Glutamatergic neuron (in vitro differentiated cells): ENCODE measurements at places on chromosomes 4 and X.

GRCh38 chr4:70629469-70630090 lies 1.0 kb downstream of the ENAM start:
- no peak for DNase-seq

DNA sequence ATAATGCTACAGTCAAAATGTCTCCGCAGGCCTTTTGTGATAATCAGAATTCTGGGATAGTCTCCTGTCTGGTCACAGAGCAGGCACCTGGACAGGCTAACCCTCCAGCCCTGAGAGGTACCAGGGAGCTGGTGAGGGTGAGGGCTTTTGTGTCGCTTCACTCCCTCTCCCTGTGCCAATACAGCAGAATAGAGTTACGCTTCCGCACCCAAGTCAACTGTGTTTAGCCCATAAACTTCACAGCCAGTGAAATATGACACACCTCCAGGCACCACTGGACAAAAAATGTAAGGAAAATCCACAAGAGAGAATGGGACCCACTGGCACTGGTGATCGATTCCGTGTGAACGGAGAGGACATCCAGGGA lies 1.3 kb downstream of the GAK start:
- no peak for DNase-seq

- no peak for DNase-seq
Observed at GRCh38 chr4:116215622-116216021, 869.8 kb downstream of the TRAM1L1 start.

- DNase-seq = no peak
Observed at GRCh38 chr4:88452912-88453311, 4.0 kb upstream of the HERC5 start.

GRCh38 chrX:119646515-119646914 lies 40.3 kb upstream of the NKRF start:
- DNase-seq = no peak

GRCh38 chrX:103343105-103343504 lies 13.1 kb downstream of the TCEAL7 start:
- DNase-seq = peak; percentile 25

DNA sequence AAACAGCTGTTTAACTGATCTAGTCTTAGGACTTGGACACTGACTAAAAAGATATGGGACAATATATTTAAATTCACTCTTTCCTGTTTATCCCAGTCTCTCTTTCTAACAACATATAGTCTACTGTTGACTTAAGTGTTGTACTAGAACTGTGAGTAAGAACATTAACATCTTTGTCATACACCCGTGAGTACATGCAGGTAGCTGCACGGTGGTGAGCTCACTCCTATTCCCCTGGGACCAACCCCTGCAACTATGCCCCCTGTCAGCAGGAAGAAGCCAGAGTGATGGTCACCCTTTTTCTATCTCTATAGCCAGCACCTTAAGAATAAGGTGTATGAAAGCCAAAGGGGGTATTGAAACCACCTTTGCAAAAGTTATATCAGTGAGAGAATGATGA lies 17.6 kb downstream of the TBL1X start:
- DNase-seq = no peak

DNA sequence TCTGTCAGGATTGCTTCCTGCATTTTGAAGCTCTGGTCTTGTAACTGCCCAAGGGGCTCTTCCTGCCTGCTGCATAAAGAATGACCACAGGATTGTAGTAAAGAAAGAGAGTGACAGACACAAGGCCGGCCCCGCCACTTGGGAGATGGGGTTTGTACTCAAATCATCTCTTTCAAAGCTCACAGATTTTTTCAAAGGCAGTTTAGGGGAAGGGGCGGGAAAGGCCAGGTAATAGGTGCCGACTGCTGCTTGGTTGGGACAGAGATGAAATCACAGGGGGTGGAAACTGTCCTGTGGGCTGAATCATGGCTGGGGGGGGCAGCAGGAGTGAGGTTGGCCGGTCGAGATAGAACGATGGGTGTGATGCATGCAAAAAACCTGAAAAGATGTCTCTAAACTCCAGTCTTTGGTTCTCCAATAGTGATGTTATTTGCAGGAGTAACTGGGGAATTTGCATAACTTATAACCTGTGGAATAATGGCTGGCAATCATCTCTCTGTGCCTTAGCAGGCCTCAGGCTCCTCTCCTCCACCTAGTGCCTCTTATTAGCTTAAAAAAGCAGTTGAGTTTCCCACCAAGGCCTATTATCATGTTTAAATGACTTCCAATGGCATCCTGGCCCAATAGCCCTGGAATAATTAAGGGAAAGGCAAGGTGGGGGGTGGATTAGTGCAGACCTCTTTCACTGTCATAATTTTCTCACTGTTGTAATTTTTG lies 778.4 kb upstream of the FRG1 start:
- no peak for DNase-seq

- peak; percentile 83 for DNase-seq
Observed at GRCh38 chr4:167021545-167022155, 212.6 kb downstream of the SPOCK3 start.

DNA sequence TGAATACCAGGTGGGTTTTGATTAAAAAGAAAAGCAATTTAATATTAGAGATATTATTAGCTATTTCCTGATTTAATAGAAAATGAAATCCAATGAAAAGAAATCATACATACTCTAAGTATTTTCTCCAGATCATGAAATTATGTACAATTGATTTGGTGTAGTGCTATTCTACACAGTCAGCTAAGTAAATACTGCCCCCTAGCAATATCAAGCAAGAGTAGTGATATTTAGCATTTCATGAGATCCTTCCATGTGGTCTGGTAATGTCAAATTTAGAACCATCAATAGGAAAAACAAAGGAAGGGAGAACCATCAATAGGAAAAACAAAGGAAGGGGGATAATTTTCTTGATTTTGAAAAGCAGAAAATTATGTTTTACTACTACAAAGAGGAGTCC lies 114.6 kb downstream of the TBCK start:
- no peak for DNase-seq

- no peak for DNase-seq
Observed at GRCh38 chr4:95294321-95294720, 254.5 kb downstream of the UNC5C start.

DNA sequence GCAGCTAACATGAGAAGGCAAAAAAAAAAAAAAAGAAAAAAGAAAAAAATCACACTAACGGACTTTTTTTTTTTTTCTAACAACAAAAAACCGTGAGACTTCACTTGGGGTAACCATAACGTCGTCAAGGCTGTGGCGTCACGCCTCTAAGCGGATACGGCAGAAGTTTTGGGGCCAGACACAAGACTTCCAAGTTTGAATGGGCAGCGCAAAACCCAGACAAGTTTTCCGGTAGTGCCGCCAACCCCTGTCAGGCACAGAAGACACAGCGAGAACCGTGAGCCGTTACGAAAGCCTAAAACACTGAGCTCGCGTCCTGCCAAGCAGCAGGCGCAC lies 556 bp upstream of the SMARCA5 start:
- DNase-seq = no peak

- DNase-seq = no peak
Observed at GRCh38 chrX:133771086-133771646, 214.2 kb downstream of the GPC3 start.

- DNase-seq = no peak
Observed at GRCh38 chrX:30504309-30504708, 73.3 kb downstream of the TASL start.

DNA sequence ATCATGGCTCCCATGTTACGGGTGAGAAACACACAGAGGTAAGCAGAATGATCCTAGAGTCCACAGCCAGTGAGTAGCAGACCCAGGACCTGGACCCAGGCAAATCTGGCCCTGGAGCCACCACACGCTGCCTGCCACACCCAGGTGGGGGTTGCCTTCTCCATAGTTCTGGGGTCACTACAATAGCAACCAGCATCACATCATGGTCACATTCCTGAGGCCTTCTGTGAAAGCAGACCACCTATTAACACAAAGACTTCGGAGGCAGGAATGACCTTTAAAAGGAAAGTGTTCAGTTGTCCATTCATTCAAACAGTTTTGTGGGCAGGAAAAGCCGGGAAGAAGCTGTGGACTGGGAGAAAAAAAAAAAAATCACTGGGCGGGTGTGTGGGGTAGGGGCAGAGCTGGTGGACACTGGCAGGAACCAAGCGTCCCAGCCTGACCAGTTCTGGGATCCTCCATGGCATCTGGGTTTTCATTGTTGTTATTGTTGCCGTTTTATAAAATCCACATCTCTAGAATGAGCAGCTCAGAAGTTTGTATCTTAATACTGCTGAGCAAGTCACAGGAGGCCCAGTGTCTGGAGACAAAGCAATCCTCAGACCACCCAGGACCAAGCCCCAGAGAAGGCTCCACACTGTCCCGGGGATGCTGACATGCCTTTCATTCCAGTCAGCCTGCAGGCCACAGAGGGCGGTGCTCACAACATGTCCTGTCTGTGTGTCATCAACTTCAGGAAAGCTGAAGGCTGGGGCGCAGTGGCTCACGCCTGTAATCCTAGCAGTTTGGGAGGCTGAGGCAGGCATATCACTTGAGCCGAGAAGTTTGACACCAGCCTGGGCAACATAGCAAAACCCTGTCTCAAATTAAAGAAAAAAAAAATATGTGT lies 67.0 kb downstream of the SEL1L3 start:
- no peak for DNase-seq

- no peak for DNase-seq
Observed at GRCh38 chrX:119647552-119648420, 41.6 kb upstream of the NKRF start.

DNA sequence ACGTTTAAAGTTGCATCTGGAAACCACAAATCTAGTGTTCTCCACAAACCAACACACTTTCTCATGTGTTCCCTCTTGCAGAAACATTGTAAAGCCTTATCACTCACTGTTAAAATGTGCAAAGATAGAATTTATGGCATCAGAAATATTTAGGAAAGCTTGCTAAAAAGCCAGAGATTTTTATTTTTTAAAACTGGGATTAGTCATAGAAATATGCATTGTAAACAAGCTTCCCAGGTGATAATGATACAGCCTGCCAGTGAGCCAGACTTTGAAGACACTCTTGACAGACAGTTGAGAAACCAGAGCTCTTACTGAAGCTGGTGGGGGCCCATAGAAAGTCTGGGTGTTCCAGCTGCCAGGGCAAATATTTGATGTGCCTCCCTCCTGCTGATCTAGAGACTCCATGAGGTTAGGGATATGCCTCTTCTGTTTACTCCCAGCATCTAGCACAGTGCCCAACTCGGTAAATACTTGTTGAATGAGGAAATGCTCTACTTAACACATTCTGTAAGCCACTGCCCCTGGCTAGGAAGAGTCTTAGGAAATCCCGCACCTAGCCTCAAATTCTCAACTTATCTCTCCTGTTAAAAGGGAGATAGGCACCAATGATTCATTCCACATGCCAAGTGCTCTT lies 179.0 kb upstream of the RASGEF1B start:
- DNase-seq = no peak

GRCh38 chr4:98773638-98774037 lies 115.2 kb upstream of the TSPAN5 start:
- DNase-seq = no peak

DNA sequence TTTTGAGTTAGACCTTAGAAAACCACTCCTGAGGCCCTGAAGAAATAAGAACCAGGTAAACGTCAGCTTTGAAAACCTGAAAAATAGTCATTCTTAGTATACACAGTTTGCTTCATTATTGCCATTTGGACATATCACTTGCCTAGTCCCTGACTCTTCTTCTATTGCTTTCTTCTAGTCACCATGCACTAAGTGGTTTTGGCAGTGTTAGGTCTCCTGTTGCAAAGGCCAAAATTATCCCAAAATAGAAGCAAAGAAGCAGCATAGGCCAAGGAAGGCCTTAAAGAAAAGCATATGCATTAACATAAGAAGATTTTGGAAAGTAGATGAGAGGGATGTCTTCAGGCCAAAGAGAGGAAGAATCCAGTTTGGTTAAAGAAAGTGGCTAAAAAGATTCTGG lies 24.1 kb upstream of the SMPX start:
- no peak for DNase-seq

DNA sequence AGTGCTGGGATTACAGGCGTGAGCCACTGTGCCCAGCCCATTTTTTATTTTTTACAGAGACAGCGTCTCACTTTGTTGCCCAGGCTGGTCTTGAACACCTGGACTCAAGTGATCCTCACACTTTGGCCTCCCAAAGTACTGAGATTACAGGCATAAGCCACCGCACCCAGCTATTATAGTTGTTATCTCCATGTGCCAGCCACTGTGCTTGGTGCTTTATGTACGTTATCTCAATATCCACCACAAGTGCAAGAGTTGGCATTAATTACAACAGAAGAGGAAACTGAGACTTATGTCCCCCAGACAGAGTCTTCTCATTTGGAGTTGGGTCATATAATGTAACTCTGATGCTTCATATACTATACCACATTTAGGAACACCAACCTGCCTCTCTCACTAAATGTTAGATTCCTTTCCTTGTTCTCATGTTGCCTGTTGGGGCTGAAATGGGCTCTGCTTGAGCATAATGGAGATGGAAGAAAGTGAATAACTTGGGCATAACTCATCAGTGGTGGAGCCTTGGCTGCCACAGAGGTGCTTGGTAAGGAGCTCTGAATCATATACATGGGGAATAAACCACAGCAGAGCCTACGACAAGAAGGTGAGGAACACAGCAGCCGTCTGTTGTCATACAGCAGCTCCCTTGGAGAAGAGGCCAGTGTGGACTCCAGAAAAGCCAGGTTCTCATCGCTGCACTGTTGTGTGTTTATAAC lies 84.3 kb downstream of the SPRY1 start:
- no peak for DNase-seq

DNA sequence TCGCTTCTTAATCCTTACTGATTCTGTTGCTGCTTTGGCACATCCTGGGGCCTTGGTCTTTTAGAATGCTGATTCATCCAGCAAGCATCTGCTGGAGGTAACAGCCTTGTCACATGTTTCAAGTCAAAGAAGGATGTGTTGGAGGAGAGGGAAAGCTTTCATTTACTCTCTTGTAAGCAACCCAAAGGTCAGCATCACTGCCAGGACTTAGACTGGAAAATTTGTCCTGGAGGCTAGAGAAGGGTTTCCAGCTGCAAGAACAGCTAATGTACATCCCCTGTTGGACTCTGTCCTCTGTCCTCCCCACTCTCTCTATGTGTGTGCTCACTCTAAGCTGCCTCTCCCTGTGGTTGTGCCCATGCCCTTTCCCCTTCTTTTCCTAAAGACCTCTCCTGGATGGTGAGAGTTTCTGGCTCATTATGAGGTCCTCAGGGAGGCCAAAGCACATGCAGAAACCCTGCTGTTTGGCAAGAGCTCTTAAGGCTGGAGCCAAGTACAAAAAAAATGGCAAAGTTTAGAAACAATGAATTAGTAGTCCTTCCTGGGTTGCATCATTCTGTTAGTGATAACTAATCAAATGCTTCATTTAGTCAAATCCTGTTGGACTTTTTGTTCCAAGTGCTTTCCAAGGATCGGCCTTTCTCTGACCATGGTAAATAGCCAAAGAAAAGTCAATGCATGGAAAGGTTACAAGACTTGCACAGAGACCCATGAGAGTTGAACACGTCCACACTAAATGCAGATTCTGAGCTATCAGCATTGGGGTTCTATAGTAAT lies 13.4 kb upstream of the SRPX start:
- no peak for DNase-seq

GRCh38 chr4:3810111-3810680 lies 44.0 kb downstream of the ADRA2C start:
- DNase-seq = no peak

GRCh38 chr4:14168919-14169318 lies 541.4 kb upstream of the BOD1L1 start:
- no peak for DNase-seq

- no peak for DNase-seq
Observed at GRCh38 chrX:3526731-3527130, 180.3 kb upstream of the MXRA5 start.

- no peak for DNase-seq
Observed at GRCh38 chrX:130874751-130875150, 28.3 kb downstream of the ENOX2 start.
